Renal cortex interstitium (tissue), 15 donors: ENCODE measurements at places on chromosomes 12 and 14. TPM values are rescaled to one million over a fixed set of nuclear protein-coding genes. Genes with fewer than 3 reads are reported as not detected.

The PMEL gene
- polyA plus RNA-seq: 3.4 TPM

DNA sequence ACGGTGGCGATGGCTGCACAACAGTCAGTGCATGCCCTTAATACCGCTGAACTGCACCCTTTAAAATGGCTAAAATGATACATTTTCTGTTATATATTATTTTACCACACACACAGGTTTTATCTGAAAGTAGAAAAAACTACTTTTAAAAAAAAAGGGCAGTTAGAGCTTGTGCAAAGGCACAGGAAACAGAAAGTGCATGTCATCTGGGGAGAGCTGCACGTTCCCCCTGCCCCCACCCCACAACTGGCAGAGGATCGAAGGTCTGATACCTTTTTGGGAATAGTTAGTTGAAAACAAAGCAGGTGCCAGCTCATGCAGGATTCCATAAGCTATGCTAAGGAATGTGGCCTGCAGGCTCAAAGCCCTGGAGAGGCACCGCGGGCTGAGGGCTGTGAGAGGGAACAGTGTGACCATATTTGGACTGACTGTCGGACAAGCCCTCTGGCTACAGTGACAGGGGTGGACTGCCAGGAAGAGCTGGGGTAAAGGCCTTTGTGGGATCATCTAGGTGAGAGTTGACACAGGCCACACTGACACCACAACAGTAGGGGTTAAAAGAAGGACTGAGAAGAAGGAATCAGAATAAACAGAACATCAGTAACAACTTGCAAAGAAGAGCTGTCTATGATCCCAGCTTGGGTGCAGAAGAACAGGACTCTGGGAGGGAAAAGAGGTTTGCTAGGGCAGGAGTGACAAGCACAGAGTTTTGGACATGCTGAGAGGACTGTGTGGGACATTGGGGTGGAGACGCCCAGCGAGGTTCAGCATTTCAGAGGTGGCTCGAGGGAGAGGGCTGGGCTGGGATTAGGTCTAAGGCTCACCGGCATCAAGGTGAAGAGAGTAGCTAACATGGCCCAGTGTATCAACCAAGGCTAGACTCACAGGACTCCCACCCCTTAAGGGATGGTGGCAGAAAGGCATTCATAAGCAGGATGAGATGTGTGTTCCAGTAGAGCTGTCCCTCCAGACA lies 54.6 kb downstream of the ACTN1 start:
- DNase-seq: no peak

The MYF5 gene
- not detected for polyA plus RNA-seq

DNA sequence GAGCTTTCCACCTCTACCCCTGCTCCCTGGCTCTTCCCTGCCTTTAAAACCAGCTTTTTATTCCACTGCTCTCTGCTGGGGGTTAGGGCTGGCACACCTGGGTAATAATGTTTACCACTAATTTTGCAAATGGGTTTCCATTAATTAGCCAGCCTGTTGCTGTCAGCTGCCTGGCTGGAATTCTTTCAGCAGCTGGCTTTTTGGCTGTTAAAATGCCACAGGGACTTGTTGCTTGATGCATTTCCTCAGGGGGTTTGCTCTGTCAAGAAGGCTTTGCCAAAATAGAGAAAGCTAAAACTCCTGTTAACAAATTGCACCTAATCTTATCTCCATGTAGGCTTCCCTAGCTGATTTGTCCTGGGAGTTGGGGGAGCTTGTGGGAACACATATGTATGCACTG lies 51.8 kb upstream of the PSMC1 start:
- DNase-seq: no peak

DNA sequence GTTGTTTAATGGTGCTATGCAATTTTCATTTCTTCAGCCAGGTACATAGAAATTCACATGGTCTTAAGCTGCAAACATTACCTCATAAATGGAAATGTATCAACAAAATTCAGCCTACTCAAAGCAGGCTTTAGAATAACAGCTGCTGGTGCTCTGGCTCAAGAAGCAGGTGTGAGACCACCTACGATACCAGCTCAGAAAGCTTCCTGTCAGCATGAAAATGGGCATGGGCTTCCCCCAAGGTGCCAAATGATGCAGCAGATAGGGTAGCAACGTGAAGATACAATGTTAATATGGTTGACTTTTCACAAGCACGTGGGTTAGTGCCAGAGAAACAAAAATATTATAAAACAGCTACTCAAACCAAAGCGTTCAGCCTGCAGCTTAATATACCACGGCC lies 343.4 kb upstream of the PRICKLE1 start:
- DNase-seq: no peak

The MUCL1 gene
- polyA plus RNA-seq: not detected

DNA sequence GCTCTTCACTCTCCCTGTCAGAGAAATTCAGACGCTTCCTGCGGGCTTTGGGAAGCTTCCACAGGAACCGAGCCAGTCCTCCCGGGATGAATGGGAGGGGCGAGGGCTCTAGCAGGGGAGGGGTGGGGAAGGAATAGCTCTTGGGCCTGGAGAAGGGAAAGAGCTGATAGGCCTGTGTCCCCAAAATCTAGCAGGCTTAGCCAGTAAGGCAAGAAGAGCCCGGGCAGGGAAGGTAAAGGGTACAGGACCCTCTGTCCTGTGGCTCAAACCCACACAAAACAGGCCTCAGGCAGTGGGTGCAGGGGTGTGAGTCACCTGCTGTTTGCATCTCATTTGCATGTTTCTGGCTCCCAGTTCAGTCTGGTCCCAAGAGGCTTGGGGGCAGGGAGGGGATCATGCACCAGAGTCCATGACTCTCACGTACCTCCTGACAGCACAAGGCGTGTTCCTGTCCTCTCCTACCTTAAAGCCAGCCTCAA lies 8.7 kb upstream of the SMUG1 start:
- no peak for DNase-seq

DNA sequence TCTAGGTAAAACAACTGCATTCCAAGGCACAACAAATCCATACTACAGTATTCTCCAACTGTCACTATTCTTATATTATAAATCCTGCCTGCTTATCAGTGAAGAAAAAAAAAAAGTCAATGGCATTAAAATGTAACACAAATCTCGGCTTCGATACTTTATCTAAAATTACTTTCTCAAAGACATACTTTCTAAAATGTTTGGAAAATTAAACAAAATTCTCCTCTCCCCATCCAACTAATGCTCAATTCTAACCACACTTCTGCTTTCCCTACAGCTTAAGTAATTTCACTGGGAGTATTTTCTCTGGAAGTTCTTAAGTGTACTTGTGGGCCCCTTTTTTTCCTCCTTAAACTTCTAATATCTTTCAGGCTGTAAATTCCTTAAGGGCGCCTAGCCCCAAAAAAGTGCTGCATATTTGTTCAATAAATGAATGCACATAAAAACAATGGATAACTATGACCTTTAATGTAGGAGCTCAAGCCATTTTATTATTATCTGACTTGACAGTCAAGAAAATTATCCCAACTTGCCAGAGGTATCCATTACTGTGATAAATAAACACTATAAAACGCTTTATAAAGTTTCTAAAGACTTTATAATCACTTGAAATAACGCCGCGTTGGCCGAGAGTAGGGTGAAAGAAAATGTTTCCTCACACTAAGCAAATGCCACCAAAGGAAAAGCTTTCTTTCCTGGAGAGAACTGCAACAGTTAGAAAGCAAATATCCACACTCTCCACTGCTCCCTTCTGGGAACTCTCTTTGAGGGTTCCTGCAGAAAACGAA lies 977 bp downstream of the HEATR5A start:
- no peak for DNase-seq

GRCh38 chr12:52493172-52493571 lies at the start of gene KRT6A:
Gene KRT6A, minus strand, starts transcription at chr12:52493257. Its CDS starts 69 bp downstream, at chr12:52493188.
- no peak for DNase-seq

DNA sequence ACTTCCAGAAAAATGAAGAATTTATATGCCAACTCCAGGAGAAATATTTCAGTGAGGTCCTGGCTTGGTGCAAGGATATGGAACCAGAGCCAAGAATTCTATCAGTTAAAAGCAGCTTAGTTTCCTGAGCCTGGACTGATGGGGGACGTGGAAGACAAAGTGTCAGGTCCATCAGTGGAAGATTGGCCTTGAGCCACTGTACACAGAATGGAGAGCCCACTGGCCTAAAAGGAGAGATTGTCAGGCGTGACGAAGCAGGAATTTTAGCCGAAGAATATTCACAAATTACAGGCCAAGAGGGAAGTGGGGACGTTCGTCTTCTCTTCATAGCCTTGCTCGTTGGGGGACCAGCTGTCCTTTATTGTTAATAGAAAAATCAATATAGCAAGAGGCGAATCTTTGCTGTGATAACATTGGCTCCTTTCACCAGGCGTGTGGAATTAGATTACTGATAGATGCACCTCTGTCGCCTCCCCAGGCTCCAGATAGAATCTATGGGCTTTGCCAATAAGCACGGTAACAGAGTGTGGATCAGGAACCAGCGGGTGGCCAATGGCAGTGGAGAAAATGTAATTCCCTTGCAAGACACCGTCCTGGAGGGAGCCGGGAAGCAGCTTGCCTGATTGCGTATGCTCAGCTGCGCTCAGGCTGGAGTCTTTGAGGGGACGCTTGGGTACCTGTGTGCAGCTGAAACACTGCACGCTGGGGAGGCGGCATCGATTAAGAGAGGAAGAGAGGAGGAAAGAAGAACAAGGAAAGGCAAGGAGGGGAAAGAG lies 56.4 kb downstream of the TMEM132C start:
- no peak for DNase-seq

The C14orf132 gene
- 30.9 TPM for polyA plus RNA-seq

GRCh38 chr12:49813131-49813530 lies 15.1 kb downstream of the NCKAP5L start:
- DNase-seq: no peak

The MAP3K9 gene
- 3.9 TPM for polyA plus RNA-seq

- DNase-seq: peak; percentile 77
Observed at GRCh38 chr14:37172024-37172869, at the start of gene SLC25A21. Gene SLC25A21, minus strand, starts transcription at chr14:37172606.

DNA sequence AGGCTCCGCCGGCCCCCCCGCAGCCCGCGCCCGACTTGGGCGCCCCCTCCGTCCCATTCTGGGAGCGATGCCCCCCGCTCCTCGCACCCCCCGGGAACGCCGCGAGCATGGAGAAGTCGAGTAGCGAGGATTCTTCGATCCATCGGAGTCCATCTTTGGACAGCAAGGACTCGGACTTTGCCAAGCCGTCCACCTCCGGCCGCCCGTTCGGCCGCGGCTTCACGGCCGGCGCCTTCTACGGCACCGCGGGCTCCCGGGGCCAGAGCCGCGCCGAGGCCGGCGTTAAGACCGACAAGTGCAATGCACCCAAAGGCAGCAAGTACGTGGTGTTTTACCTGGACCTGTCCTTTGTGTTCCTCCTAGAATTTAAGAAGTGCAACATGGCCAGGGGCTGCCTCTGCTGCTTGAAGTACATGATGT lies 123.6 kb downstream of the TSPAN9 start:
- no peak for DNase-seq

DNA sequence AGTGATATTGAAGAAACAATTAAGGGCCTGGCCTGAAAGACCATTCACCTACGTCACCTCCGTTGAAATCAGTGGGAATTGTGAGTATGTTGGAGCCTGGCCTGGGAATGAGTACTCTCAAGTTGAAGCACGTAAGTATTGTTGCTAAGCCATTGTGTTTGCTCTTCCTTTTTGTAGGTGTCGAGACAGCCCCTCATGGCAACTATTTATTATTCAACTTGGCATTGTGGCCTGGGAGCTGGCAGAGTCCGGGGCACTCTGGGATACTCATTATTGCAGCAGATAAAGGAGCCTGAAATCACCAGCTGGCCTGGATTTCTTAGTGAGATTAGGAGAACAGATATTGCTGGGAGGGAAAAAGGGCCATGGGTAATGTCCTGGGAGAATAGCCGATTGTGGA lies 147.4 kb downstream of the C12orf75 start:
- DNase-seq: no peak

The ABCD2 gene
- 0.10 TPM for polyA plus RNA-seq

- no peak for DNase-seq
Observed at GRCh38 chr12:127172861-127173260, 1094.1 kb upstream of the TMEM132C start.

DNA sequence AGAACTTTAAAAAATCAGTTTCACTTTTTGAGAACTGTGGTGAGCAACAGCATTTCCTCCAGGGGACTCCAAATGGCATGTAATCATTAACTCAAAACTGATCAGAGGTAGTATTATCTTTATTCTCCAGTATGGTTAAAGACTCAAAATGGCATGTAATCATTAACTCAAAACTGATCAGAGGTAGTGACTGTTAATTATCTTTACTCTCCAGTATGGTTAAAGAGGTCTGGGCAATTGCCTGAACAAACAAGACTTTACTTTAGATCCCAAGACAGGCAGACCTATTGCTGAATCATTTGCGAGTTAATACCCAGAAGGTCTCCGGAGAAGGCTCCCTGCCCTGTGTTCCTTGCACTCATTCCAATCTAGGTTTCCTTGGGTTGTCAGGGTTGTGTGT lies 6.6 kb upstream of the ACADS start:
- no peak for DNase-seq

- DNase-seq: no peak
Observed at GRCh38 chr12:99611117-99611516, 36.4 kb upstream of the GARIN6 start.

The CNTN1 gene
- 38.1 TPM for polyA plus RNA-seq

GRCh38 chr12:14238221-14238792 lies 127.2 kb upstream of the ATF7IP start:
- no peak for DNase-seq

DNA sequence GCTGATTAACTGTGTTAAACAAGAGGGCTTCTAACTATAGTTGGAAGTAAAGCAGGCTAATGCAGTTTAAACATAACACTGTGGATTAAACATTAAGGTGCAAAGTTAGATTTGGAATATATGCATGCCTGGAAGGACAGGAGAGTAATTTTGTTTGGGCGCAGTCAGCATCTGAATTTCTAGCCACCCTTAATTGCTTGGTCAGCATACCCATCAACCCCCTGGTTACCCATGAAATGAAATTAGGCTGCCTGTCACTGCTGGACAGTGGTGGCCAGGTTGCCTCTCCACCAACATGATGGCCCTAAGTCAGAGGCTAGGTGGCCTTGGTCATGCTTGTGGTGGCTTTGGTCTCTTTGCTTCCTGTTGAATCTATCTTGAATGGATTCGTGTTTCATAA lies 30.0 kb upstream of the PTPRB start:
- no peak for DNase-seq

DNA sequence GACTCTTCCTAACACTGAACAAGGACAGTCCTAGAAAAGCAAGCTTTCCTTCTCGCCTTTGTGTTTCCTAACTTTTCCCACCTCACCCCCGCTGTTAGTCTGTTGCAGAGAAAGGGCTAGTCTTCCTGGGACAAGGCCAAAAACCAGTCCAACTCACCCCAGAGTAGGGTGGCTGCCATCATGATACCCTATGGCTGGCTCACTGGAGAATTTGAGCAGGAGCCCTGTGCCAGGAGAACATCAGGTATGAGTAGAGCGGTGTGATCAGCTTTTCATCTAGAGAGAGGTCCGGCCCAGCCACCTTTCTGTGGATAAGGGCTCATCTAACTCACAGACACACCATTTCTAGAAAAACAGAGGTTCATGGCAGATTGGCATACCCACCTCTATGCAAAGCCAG lies 16.7 kb upstream of the ZFP36L1 start:
- DNase-seq: no peak

The AQP5 gene
- 1.7 TPM for polyA plus RNA-seq
